Spleen (tissue), 13 donors: ENCODE measurements at places on chromosomes 2 and 18. TPM values are rescaled to one million over a fixed set of nuclear protein-coding genes. Genes with fewer than 3 reads are reported as not detected.

DNA sequence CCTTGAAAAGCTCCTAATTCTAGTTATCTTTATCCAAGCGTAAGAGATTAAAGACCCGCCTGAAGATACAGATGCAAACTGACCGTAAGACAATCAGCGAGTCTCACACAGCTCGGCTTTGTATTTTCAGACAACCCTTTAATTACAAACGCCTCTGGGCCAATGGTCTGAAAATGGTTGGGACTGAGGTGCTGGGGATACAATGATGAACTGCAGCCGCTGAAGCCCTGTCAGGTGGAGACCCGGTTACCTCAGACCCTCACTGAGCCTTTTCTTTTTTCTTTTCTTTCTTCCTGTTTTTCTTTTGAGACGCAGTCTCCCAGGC, 715 bp upstream of the CFAP36 start:
- DNase-seq, result no peak

- DNase-seq, result no peak
These were observed 6.5 kb downstream of the CTLA4 start for GRCh38 chr2:203873921-203874631.

DNA sequence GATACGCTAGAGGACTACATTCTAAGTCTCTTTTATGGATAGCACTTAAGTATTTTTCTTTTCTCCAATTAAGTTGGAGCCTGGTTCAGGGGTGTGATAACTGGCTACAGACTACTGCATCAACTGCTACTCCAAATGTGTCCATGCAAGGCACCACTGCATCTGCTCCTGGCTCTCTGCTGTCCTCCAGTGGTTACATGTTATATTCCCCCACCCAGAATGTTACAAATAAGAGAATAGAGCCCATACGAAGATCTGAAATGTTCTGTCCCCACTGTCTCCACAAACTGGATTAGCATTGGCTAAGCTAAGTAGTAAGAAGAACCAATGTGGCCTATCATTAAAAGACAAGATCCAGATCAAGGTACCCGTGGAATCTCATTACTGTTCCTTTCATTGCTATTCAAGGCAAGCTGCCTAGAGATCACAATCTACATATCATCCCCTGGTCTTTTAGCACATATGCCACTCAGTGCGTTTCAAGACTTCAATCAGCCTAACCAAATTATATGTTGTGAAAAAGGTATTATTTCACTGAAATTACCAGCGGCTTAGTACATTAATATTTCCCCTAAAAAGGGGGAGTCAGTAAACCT, 308.3 kb upstream of the SLC8A1 start:
- no peak for DNase-seq

- DNase-seq, result peak; percentile 36
These were observed 150.5 kb downstream of the SEPTIN10 start for GRCh38 chr2:109463236-109463635.

DNA sequence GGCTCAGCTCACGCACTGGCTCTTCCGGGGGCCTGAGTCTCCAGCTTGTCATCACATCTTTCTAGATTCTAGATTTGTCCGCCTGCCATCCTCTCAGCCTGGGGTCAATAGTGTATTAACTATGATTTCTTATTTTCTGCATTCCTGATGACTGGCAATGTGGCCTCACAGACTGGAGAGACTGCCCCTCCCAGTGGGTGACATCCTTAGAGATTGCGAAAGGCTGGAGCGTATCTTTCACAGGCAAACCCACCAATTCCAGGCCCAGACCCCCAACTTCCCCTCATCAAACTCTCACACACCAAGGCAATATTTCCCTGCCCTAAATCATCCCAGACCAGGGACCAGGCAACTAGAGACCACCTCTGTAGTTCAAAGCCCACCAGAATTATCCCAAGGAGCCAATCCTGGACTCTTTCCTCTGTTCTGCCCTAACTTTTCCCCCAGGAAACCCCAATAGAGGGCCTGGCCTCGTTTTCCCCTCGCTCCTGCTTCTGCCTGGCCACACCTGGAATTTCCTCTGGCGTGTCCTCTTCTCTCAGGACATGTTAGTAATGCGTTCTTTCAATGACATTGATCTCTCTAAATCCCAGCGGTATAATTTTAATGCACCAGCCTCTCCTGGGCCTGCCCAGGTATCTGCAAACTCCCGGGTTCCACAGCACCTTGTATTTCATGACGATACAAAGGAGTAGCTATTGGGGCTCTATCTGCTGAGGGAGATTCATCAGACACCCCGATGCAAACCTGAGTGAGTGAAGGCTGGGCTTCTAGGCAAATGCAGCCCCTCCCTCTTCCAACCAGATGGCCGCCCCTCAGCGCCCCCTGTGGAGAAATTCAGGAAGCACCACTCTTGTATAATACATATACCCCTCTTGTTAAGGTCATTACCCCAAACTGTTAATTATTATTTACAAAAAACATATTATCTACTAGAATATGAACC, 2.4 kb upstream of the KCNF1 start:
- DNase-seq, result no peak

DNA sequence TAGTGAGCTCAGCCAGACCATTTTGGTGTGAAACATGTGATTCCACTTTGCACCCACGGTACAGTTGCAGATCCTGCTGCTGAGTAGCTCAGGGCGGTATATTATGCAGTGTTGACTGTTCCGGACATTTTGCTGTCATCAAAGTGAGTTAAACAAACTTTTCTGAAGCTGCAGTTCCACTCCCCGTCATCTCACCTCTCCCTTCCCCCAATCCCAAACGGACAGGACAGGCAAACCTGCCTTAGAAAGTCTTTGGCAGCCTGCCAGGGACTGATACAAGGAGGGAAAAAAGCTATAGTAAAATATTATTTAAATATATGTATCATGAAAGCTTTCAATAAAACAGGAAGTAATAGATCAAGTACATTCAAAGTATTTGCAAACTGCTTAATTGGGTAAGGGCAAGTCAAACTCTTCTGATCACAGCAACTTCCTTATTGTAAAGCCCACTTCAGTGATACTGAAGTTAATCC, 35.5 kb upstream of the SP5 start:
- DNase-seq, result no peak

DNA sequence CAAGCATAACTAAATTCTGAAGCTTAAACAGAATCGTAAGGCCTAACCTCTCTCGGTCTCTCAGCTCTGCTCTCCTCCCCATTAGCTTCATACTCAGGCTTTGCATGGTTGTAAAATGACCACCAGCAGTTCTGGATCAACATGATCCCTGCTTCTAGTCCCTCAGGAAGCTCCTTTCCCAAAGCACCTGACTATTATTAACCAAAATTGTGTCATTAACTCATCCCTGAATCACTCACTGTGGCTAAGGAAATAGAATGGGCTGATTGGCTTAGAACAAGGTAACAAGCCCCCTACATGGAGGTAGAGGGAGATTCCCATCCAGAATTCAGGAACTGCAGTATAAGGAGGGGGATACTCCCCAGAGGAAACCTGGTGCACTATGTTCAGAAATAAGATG, 448.3 kb downstream of the ARHGAP15 start:
- no peak for DNase-seq

DSG2 gene
- polyA plus RNA-seq, result 0.65 TPM

GALR1 gene
- not detected for polyA plus RNA-seq

VWC2L gene
- not detected for polyA plus RNA-seq
